C1 segment of cervical spinal cord (tissue), 14 donors: ENCODE measurements at places on chromosomes 3 and 15.

GRCh38 chr15:31079519-31079918 lies 22.0 kb downstream of the TRPM1 start:
- no peak for DNase-seq

- DNase-seq = no peak
Measured at GRCh38 chr15:98794748-98795147, 146.4 kb downstream of the IGF1R start.

GRCh38 chr15:42036112-42036905 lies 15.5 kb upstream of the PLA2G4E start:
- no peak for DNase-seq

DNA sequence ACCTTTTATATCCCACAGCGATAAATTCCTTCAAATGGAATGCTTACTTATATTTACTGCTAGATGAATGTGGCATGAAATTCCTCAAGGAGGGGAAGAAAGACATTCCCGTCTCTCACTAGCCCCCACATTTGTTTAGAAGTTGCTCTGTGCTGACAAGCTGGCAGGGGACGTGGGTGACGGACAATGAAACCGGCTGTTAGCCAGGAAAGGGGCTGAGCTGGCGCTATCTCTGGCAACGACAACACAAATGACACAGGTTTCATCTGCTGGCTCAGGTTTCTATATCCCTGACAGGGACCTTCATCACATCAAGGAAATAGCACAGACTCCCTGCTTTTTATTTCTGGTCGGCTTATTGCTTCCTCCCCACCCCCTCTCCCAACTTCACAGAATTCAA lies 15.8 kb downstream of the RUVBL1 start:
- DNase-seq = no peak

GRCh38 chr3:162328649-162329048 lies 832.0 kb downstream of the OTOL1 start:
- DNase-seq = no peak

GRCh38 chr3:65986285-65986684 lies 52.4 kb downstream of the MAGI1 start:
- no peak for DNase-seq

DNA sequence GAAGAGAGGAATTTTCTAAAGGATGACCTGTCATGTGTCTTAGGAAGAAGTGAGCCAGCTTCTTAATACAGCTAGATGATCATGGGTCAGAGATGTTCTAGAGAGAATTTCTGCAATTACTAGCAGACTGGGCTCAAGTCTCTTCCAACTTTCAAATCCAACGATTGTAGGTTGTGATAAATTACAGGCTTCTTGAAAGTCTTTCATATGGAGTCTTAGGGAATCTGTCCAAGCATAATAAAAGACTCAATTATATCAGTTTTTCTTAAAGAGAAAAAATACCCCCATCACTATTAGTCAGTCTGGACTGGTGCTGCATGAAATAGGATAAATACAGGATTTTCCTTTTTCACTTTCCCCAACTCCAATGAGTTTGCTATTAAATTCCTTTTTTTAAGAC lies 59.1 kb downstream of the DRD3 start:
- DNase-seq = no peak

GRCh38 chr3:114178770-114179368 lies at the start of gene DRD3:
Gene DRD3 (minus strand): TSS chr3:114179052. CDS start chr3:114171992, 7,060 bp downstream.
- DNase-seq = no peak

DNA sequence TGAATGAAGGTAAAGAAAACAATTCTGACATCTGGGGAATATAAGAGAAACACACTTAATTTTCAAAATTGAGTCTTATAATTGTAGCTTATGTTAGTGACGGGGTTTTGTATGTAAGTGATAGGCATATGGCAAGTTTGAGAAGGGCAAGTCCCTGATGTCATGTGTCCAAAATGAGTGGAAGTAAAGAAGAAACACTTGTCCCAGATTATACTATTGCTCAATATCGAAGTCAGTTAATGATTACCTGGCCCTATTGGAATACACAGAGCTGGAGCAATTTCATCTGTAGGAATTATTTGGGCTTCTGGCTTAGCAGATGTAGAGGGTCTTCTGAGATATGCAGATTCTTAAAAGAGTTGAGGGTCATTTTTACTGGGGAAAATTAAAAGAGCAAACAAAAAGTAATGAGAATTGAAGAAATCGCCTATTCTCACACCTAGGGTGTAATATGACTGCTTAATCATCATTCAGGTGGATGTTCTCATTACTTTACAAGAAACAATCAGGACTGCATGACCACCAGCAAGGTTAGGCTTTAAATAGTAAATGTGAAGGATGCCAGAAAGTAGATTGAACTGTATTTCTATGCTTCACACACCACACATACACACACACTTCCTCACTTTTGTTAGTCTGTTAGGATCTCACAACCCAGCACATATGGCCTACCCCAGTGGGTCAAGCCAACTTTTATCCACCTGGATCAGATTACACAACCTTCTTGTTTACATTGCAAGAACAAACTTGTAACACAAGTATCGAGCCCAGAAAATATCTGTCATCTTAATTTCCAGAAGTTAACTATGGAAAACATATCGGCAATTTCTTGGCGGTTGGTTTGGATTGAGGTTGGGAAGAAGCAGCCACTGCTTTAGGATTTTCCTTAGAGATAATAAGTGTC lies 183.3 kb upstream of the LRRC3B start:
- no peak for DNase-seq

- DNase-seq = no peak
Measured at GRCh38 chr15:61794881-61795280, 265.4 kb downstream of the VPS13C start.

- no peak for DNase-seq
Measured at GRCh38 chr3:113243071-113243470, 31.7 kb downstream of the BOC start.

GRCh38 chr15:93249623-93250022 lies 160.6 kb upstream of the RGMA start:
- DNase-seq = no peak

DNA sequence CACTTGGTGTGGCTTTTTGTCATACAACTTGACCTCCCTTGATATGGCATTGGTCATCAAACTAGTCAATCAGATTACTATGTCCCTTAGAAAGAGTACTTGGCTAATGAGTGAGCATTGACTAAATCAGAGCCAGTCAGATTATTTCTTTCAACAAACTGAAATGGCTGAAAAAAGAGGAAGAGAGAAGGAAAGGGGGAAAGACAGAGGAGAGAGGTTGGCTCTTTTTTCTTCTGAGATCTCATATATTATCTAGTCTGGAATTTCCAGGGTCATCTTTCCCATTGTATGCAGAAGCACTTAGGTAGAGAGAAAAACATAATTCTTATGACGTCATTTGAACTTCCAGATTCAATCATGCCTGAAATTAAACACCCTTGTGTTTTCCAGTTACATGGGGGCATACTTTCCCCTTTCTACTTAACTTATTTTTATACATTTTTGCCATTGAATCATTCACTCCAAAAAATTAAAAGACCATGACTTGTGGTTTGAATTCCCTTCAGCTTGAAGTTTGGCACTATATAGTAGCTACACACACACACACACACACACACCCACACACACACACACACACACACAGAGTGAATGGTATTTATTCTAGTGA lies 387.8 kb downstream of the LSAMP start:
- DNase-seq = no peak

DNA sequence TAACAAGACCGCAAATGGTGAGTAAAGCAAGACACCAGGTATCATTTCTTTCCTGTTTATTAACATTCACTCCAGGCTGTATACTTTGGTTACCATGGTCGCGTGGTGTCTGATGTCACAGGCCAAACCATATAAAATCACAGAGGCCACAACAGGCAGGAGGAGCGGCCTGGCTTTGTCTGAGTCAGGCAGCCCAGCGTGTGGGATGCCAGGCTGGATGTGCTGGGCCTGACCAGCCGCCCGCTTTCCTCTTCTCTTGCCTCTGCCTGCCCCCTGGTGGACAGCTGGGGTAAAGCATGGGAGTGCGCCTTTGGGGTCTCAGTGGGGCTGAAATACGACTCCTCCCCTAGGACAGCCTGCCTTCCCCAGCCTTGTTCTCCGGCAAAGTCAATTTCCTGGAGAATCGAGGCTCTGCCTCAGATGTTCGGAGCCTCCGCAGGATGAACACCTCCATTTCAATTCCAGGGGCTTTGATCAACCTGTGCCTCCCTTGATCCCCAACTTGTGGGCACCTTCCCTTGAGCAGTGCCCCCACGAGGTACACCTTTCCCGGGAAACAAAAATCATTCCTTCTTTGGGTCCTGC lies 78.2 kb downstream of the CCNL1 start:
- no peak for DNase-seq

DNA sequence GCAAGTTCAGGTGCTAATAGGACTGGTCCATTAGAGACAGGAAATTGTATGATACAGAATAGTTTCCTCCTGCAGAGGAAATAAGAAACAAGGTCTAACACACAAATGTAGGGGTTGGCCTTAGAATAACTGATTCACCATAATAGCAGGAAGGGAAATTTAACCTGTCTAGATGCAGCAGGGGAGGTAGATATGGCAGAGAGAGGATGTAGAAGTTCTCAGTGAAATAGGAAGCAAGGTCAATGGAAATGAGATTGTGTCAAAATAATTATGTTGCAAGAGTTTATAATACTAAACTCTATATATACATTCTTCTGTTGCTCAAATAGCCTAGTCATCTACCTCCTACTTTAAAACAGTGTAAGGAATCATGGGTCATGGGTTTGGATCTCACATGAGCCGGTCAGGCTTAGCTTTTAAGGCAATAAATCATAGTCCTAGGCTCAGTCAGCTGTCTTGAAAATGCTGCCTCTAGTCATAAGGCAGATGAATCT lies 17.0 kb downstream of the BCL2A1 start:
- no peak for DNase-seq
